ENCODE measurements at places on chromosomes 2 and 18.

DNA sequence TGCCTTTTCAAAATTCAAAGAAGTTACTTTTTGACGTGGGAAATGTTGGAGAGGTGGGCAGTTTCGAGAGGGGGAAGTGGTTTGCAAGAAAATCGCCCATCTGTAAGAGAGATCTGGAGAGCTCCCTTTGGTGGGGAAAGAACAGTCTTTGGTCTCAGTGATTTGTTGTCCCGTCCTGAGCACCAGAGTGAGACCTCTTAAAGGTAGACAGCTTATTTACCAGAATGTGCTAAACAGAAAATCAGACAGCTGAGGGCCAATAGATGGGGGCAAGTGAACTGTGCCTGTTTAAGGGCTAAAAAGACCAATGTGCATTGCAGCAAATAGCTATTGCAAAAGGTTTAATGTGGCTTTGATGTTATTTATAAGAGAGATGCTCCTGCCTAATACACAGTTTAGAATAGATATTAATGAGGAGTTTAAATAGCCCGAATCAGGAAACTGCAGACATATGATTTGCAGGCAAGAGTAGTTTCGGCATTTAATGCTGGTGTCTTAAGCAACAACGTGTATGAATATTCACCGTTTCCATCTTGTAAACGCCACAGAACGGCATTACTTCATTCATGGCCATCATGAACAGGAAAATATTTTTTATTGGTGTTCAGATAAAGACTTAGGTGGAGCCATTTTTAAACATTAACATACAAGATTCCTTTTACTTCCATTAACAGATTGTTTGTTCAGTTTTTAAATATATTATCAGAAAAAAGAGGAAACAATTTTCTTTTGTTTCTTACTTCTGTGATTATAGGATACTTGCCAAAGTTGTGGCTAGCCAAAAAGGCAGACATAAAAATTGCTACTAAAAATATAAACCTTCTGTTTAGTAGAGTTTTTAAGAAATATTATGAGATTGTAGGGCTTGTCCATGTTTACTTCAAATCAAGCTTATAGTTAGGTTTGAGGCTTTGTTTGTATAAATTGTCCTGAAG, 29.6 kb downstream of the ARHGAP15 start:
- no peak for DNase-seq

DNA sequence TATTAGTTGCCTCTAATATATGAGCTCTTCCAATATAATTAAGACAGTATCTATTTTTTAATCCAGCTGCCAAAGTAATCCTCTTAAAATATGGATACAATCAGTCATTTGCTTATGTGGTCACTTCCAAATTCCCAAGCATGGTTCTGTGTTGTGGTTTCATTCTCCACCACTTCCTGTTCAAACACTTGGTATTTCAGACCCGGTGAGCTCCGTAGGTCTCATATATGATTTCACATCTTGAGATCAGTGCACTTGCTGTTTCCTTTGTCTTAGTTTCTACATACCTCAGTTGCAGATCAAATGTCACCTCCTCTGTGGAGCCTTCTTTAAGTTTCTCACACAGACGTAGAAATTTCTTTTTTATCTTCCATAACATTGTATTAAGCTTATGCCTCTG, 254.2 kb downstream of the KCNS3 start:
- DNase-seq: no peak

- no peak for DNase-seq
These were observed 8.2 kb downstream of the BCL2 start for GRCh38 chr18:63311118-63312018.

DNA sequence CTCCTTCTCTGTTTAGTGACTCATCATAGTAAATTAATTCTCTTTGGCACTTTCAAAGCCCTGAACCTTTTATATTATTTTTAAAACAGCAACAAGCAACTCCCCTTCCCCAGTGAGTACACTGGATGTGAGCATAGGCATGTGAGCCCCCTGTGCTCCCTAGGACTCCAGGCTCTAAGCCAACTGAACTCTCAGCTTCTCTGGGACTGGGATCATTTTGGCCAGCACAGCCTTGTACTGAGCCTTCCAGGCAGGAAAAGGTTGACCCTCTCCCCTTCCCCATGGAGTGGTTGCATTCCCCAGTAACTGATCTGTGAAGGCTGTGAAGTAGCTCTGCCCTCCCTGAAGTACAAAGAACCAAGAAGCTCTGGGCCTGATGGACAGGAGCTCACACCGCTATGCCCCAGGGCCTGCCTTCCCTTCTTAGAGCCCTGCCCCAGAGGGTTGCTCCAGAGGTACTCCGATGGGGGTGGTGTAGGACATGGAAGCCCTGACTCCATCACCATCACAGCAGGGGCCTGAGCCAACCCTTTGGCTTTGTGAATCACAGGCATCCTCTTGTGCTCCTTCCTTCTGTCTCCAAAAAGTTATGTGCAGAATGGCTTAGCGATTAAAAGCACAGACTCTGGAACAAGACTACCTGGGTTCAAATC, 57.8 kb downstream of the ADD2 start:
- no peak for DNase-seq

GRCh38 chr18:35703043-35703688, 121.6 kb downstream of the GALNT1 start:
- no peak for DNase-seq

DNA sequence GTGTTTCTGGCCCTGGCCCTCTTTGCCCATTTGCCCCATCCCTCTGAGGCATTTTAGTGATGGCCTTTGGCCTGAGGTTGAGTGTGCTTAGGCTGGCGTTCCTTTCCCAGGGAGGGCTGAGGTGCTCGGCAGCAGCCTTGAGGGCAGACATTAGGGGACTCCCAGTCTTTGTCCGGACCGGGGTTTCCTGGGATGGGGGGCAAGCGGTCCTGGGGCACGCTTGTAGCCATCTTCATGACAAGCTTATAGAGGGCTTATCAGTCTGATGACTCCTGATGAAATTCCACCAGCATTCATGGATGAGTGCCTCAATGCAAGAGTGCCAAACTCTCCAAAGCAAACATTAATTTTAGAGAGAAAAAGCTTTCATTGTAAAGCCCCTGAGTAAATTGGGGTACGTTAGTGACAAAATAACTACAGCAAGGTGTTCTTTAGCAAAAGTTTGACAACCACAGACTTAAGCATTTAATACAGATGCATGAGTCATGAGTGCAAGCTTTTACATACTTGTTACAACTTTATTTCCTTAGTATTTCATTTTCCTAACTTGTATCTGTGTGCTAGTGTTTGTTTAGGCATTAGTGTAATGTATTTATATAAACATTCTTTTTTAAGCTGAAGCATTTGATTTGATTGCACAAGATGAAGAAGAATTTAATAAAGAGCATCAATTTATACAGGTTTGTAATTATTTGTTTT, 45.6 kb downstream of the CEP192 start:
- no peak for DNase-seq

DNA sequence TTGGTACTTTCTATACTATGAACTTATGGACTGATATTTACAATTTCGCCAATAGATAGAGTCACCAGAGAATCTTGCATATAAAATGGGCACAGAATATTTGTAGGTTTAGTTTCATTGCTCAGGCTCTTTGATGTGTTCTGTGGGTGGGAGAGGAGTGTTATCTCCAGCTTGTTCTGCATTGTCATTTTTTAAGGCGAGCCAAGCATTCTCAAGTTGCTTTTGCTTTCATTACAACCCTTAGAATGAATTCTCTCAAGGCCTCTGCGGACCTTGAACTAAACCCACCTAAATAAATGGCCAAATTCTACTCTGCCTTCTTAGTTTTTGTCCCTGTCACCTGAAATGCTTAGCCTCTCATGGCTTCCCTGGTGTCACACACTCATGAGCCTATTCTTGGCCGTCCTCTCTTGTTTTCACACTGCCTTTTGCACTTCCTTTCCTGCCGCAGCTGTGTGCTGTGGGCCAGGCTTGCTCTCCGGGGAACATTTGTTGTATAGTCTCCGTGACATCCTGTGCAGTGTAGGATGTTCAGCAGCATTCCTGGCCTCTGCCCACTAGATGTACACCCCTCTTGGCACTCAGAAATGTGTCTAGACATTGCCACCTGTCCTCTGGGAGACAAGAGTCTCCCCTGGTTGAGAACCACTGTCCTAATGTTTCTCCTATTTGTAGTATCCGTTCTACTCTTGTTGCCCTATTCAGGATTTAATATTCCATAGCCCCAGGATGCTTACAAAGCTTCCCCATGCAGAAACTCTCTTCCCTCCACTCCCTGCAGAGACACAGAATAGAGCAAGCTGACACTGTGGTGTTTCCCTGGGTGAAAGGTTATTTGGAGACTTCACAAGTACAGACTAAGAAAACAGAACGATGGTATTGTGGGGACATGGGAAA, 255.6 kb downstream of the PTPRM start:
- no peak for DNase-seq

DNA sequence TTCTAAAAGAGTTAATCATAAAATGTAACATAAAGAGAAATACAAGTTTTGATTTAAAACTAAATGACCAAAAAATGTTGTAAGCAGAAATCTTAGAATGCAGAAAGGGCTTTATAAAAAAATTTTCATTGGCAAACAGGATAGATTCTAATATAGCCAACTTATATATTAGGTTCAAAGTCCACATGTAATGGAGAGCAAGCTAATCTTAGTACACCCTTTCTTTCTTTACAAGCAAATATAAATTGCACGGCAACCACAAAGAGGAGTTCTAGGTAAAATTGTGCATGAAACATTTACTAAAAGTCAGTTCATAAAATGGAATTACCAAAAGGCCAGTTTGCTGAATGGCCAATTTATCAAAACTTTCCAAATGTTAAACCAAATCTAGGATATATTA, 130.6 kb downstream of the NOL4 start:
- no peak for DNase-seq

GRCh38 chr2:129757915-129758783, 221.3 kb upstream of the RAB6C start:
- no peak for DNase-seq

- DNase-seq: no peak
These were observed 8.2 kb downstream of the FBXO15 start for GRCh38 chr18:74139411-74139810.

DNA sequence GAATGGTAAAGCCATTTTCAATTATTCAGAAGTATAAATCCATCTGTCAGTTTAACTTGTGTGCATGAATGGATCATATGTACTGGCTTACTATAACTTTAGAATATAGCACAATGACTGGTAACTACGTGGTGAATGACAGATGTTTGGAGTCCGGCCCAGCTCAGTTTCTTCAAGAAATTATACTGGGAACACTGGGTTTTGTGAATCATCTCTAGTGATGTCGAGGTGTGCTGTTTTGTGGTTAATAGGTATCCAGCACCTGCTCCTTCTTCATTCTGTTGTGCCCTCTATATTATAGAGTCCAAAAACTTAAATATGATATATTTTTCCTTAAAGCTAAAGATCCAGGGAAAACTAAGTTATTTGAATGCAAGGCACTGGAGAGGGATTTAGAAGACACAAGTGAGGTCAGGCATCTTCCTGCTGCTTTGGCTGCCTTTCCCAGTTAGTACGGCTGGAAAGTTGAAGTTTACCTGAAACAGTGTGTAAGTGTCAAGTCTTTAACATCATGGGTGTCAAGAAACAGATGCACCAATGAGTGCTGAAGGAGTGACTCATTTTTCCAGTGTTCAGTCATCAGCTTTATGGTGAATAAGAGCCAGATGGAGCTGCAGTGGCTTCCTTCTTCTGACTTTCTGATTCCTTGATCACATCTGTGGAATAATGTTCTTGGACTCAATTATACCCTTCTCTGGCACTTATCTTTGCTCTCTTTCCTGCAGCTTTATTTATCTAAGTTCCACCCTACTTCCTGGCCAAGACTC, 1079.5 kb upstream of the CELF4 start:
- DNase-seq: no peak

GRCh38 chr2:97701851-97702465, 11.4 kb upstream of the ZAP70 start:
- no peak for DNase-seq

GRCh38 chr18:68660354-68661183, 54.3 kb downstream of the TMX3 start:
- DNase-seq: no peak

- no peak for DNase-seq
These were observed 58.1 kb upstream of the ZC3H15 start for GRCh38 chr2:186427970-186428369.

GRCh38 chr2:69271831-69272257, 115.2 kb downstream of the GFPT1 start:
- no peak for DNase-seq

- DNase-seq: no peak
These were observed 115.2 kb downstream of the FAM210A start for GRCh38 chr18:13611142-13611600.

GRCh38 chr18:36899289-36899688, 70.4 kb downstream of the KIAA1328 start:
- no peak for DNase-seq

DNA sequence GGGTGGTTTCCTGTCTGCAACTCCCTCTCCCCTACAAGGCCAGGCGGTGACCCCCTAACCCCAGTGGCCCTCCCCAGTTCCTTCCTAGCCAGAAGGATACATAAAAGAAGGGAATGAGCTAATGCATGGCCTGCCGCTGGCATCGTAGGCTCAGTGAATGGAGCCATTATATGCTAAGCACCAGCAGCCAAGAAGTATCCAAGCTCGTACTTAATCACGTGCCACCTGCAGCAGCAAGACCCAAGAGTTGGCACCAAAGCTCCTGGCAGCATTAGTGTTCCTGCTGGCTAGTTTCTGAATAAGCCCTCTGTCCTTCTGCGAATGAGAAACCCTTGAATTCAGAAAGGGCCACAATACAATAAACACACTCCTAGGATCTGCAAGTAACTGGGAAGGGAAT, 4.3 kb downstream of the DBI start:
- no peak for DNase-seq

- DNase-seq: no peak
These were observed 89.0 kb downstream of the AAK1 start for GRCh38 chr2:69554568-69554967.

- DNase-seq: no peak
These were observed 46.7 kb upstream of the KCNF1 start for GRCh38 chr2:10864861-10865636.

DNA sequence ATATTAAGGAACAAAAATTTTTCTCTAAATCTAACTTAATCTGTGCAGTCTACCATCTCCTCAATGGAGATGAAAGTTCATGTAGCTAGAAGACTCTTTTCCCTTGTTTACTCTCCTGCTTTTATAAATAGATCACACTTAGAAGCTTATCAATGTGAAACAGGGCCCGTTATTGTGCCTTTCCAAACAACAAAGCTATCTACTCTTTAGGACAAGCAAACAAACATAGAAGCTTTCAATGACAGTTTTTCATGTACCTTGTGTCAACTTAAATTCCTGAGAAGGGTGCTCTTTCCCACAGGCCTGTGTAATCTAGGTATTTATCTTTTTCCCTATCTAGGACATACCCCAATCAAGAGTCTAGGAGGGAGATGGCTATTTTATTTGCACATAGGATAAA, 247.8 kb upstream of the CWC22 start:
- DNase-seq: no peak

DNA sequence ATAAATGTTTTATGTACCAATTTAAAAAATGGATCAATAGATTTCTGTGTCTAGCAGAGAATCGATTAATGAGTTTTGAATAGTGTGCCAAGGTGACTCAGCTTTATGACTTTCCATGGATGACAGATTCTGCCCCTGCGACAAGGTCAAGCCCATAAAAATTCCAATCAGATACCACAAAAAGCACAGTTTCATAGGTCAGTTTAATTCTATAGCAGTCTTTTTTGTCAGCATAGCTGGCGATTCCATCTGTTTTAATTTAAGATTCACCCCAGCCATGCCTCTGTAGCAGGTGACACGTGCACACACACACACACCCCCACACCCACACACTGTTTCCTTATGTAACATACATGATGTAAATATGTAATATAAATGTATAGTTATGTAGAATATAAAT, 28.9 kb downstream of the RAB31 start:
- DNase-seq: no peak
